ENCODE measurements at places on chromosomes 4 and X. TPM values are rescaled to one million over a fixed set of nuclear protein-coding genes. Genes with fewer than 3 reads are reported as not detected.

The HSFX3 gene
- not detected for total RNA-seq

The SLC16A2 gene
- total RNA-seq: 8.6 TPM

The BEND4 gene
- total RNA-seq: 0.26 TPM

The PNMA6A gene
- total RNA-seq: 12.0 TPM

The STATH gene
- not detected for total RNA-seq

The GPM6B gene
- total RNA-seq: 1.00 TPM

The CYBB gene
- 12.4 TPM for total RNA-seq

The GLUD2 gene
- 0.43 TPM for total RNA-seq

The PDZD11 gene
- total RNA-seq: 28.6 TPM

The MAGIX gene
- total RNA-seq: 2.0 TPM

The TMEM129 gene
- total RNA-seq: 38.4 TPM

The MAGEA4 gene
- not detected for total RNA-seq

The SMIM31 gene
- total RNA-seq: not detected

The GPRASP3 gene
- 11.7 TPM for total RNA-seq

The FRG2 gene
- total RNA-seq: not detected

The TAF7L gene
- 0.10 TPM for total RNA-seq

The ERCC6L gene
- 0.36 TPM for total RNA-seq

The ZNF185 gene
- 10.0 TPM for total RNA-seq

The ADH1B gene
- 415 TPM for total RNA-seq

The MAGED4B gene
- 24.3 TPM for total RNA-seq

The SPP1 gene
- 23.0 TPM for total RNA-seq

The ART3 gene
- total RNA-seq: 0.71 TPM

The HAUS3 gene
- 17.4 TPM for total RNA-seq

The ADH7 gene
- not detected for total RNA-seq

The NAP1L2 gene
- 13.9 TPM for total RNA-seq
